ENCODE measurements at places on chromosomes 5 and 9.

GRCh38 chr5:171757853-171758535, 27.6 kb upstream of the SMIM23 start:
- DNase-seq, result no peak

DNA sequence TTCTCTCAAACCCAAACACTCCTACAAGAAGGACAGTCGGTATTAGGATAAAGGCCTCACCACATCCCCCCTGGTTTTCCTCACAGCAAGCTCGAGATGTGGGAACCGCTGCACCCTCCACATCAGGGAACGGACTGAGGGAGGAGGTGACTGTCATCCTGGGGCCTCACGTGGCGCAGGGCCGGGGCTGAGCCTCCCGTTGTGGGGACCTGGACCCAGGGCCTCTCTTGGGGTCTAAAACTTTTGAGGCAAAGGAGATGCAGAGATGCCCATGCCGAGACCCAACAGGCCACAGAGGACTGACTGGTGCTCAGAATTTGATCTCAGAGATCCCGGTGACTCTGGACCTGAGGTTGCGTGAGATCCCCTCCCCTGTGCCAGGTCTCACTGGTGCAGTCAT, 72.7 kb downstream of the MRPL36 start:
- no peak for DNase-seq

DNA sequence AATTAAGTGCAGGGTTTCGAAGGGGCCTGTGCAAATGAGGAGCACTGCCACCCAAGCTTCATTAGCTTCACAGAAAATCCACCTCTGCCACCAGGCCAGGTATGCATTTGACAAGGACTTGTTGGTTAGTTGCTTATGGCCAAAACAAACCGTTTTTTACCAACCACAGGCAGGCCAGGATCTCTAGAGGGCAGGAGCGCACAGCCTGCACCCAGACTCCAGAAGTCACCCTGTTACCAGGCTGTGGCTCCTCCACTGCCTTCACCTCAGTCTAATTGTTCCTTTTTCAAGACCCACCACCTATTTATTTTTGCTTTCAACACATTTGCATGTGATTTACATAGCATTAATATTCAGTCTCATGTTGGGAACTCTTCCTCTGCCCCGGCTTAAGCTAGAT, 78.3 kb upstream of the HSPA9 start:
- no peak for DNase-seq

- no peak for DNase-seq
Observed at GRCh38 chr9:87551772-87552217, 54.1 kb downstream of the DAPK1 start.

DNA sequence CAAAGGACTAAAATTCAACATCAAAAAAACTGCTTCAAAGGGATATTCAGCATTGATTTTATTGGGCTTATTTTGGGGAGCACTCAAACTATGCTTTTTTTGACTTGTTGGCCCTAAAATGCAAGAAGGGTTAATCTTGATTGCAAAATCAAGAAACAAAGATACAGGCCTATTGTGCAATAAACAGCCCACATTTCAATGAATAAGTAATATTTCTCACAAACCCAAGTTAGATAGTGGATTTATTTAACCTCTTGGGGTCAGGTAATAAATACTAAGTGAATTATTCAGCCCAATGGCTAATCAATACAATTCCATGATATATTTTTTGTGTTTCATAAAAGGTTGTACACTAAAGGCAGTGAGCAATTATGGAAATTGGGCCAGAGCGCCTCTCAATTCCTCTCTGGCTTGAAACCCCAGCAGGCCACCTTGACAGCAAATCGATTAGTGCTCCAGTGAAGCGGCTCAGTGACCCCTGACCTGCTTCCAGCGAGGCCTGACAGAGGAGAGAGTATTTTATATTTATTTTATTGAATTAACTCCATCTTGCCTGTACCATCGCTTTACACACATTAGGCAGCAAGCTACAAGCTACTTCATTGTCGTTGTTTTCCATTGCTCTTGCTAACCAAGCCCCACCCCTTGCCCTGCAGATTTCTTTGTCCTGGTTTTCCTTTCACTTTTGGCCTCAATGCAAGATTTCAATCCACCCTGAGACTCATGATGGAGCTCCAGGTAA, 65.5 kb downstream of the EBF1 start:
- DNase-seq, result no peak

GRCh38 chr5:143318270-143318669, 85.2 kb downstream of the NR3C1 start:
- DNase-seq, result no peak

GRCh38 chr5:107126341-107126740, 544.4 kb downstream of the EFNA5 start:
- no peak for DNase-seq

DNA sequence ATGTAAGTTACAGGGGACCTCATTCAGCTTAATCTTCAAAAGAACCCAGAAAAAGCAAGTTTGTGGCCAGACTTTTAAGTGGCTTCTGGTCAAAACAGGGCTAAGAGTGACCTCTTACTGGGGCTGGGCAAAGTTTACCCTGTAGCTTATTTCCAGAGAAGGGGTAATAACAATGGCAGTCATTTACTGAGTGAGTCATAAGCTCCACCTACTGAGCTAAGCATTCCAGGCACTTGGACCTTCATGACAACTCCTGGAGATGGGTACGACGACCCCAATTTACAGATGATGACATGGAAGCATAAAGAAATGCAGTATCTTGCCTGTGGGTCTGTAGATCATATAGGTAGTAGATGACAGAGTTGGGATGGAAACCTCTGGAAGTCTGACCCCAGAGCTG, 4.7 kb upstream of the GPR151 start:
- no peak for DNase-seq

DNA sequence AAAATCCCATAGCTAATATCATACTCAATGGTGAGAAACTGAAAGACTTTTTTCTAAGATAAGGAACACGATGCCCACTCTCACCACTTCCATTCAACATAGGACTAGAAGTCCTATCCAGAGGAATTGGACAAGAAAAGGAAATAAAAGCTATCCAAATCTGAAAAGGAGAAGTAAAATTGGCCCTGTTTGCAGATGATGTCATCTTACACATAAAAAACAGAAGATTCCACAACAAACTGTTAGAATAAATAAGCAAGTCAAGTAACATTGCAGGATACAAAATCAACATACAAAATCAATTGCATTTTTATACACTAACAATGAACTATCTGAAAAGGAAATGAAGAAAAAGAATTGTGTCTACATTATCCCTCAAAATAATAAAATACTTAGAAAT, 308.0 kb downstream of the MCTP1 start:
- DNase-seq, result no peak

DNA sequence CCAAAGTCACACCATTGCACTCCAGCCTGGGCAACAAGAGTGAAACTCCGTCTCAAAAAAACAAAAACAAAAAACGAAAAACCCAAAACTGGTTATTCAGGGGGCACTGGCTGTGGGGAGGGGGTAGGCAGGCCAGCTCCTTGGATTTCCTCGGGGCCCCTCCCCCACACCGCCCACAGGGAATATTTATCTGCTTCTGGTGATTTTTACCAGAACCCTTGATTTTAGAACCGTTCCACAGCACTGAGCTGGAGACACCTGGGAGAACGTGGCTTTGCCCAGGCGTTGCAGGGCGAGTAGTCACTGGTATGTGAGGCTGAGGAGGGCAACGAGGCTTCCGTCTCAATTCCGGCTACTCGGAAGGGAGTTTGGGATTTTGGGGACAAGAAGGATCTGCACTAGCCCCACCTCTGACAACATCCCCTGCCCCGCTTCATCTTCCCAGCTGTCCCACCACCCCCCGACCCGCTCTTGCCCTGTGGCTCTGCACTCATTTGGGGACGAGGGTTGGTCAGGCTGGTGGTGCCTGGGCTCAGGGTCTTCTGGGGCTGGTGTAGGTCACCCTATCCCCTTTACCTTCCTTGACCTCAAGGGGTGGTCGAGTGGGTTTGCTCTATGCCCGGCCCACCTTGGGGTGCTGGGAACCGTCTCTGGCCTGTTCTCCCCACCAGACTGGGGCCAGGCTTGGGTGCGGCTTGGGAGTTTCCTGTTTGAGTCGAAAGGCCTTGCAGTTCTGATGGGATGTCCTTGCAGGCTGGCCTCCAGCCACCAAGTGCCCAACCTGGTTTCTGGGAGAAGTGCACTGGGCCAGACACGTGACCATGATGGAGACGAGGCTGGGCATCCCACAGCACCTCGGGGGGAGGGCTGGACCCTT, 3.5 kb downstream of the AHRR start:
- DNase-seq, result no peak

- DNase-seq, result no peak
Observed at GRCh38 chr5:14628346-14628745, 36.2 kb upstream of the OTULIN start.

GRCh38 chr5:157571357-157571827, 4.2 kb downstream of the ADAM19 start:
- no peak for DNase-seq

GRCh38 chr9:95870906-95871305, 4.6 kb upstream of the ERCC6L2 start:
- DNase-seq, result no peak

- no peak for DNase-seq
Observed at GRCh38 chr5:142819292-142819691, 49.1 kb downstream of the ARHGAP26 start.

Measured in omental fat pad (tissue), 4 donors.